HFF-Myc (cell line): ENCODE measurements at places on chromosomes 1 and 21.
A peak's percentile ranks its signal among the peaks of the same experiment; 100 is the strongest.

GRCh38 chr1:16076031-16076864 lies 2.8 kb upstream of the FAM131C start:
- DNase-seq = peak; percentile 69

DNA sequence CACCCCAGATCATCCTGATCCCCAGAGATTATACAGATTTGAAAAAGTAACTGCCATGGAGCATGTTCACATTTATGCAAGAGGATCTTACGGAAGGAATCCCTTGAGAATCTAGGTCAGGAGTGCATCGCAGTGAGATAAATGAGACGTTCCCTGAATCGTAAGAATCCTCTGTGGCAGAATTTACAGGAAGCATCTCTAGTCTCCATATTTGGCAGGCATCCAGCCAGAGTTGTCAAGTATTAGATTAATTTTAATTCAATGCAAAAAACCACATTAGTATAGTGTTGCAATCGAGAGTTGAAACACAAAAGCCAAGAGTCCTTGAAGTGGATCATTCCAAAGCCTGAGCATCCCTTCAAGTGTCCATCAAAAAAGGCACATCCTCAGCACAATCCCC lies 100.8 kb downstream of the RRAGC start:
- DNase-seq = no peak

DNA sequence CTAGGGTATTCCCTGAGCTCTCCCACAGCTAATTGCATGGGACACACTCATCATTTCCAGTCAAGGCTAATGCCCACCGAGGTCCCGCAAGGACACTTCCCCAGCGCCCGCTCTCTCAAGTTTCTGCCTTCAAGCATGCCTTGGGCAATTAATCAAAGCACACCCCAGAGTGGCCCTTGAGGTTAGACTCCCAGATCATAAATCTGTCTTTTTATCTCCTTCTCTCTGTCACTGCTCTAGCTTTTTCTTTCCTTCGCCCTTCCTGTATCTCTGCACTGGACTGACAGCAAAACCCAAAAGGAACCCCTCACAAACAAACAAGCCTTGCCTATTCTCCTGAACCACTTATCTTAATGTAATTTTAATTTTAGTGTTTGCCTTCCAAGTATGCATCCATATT lies 7.9 kb upstream of the EXOSC10 start:
- no peak for DNase-seq

DNA sequence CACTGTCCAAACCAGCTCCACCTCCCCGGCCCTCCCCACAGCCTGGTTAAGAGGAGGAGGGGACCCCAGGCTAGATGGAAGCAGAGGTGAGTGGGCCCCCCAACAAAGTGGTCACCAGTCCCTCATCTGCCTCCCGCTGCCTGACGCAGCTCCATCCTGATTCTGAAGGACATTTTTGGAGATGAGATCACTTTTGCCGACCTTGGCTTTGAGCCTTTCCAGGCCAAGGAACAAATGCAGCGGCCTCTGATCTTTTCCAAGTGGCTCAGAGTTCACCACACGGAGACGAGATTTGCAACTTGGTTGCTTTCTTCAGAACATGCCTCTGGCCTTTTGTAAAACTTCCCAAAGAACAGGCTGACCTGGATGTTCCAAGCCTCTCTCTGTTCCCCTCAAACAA lies 223.1 kb downstream of the NPHP4 start:
- no peak for DNase-seq

- no peak for DNase-seq
Observed at GRCh38 chr1:214464445-214465287, 86.7 kb downstream of the PTPN14 start.

GRCh38 chr1:172488393-172488792 lies 44.5 kb upstream of the PIGC start:
- DNase-seq = no peak

DNA sequence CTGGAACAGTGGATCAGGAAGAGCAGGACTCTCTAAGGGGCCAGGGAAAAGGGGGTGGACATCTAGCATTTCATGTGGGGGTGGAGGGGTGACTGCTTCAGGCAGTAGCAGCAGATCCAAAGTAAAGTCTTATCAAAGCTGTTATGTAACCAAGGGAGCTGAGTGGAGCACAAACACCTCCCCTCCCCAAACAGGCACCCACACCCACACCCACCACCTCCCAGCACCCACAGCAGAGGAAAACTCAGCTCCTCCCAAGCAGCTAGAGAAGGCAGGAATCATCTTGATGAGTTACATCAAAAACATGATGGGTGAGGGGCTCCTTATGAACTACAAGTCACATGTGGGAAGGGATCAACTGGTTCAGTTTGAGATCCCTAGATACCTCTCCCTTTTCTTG lies 6.0 kb downstream of the DLGAP3 start:
- DNase-seq = no peak

DNA sequence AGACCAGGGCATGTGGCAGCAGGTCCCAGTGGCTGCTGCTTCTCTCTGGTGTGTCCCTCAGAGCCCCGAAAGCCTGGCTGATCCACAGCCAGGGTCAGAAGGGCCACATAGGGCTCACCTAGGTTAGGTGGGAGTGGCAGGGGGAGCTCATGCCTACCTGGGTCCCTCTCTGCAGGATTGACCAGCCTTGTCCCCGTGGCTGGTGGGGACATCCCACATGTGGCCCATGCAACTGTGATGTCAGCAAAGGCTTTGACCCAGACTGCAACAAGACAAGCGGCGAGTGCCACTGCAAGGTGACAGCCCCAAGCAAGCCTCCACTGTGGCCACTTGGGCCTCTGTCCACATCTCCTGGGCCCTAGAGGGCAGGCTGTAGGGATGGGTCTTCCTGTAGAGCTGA lies 15.7 kb downstream of the CELSR2 start:
- no peak for DNase-seq

GRCh38 chr1:204475656-204476432 lies 18.8 kb downstream of the PIK3C2B start:
- no peak for DNase-seq

DNA sequence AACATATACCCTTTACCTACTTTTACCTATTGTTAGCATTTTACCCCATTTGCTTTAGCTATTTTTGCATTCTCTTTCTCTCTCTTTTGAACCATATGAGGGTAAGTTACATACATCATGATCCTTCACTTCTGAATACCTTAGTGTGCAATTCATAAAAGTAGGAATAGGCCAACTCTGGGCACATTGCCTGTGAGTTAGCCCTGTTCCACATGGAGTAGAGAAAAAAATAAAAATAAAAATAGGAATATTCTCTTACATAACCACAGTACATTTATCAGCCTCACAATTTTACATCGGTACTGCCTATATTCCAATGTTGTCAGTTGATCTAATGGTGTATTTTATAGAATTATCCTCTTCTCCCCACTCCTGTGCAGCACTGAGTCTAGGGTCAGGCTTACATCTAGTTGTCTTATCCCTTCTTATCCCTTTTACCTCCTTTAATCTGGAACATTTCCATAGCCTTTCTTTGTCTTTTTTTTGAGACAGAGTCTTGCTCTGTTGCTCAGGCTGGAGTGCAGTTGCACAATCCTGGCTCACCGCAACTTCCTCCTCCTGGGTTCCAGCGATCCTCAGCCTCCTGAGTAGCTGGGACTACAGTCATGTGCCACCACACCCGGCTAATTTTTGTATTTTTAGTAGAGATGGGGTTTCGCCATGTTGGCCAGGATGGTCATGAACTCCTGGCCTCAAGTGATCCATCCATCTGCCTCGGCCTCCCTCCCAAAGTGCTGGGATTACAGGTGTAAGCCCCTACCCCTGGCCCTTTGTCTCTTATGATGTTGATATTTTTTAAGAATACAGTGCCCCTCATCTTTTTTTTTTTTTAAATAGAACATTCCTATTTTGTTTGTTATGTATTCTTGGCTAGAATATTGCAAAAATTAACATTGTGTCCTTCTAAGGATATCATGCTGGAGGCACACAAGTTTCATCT lies 11.1 kb upstream of the SLC30A1 start:
- DNase-seq = no peak

- no peak for DNase-seq
Observed at GRCh38 chr1:179305450-179305849, 11.9 kb downstream of the SOAT1 start.

GRCh38 chr1:233480198-233480597 lies 133.7 kb upstream of the KCNK1 start:
- DNase-seq = no peak

DNA sequence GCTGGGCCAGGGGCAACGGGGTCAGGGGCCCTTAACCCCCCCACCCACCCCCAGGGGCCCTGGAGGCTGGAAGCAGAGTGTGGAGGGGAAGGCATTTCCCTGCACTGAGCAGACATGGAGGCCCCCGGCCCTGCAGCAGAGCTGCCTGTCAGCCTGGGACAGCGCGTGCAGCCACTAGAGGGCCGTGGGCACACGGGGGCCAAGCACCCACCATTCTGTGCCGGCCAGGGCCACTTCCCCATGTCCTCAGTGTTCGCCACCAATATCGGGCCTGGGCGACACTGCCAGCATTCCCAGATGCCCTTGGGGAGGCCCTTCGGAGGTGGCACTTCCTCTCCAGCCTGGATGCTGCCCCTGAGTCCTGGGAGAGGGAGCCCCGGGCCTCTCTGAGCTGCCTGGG lies 23.2 kb upstream of the ARHGEF16 start:
- DNase-seq = no peak

- no peak for DNase-seq
Observed at GRCh38 chr1:17549384-17549783, 9.9 kb downstream of the ARHGEF10L start.

DNA sequence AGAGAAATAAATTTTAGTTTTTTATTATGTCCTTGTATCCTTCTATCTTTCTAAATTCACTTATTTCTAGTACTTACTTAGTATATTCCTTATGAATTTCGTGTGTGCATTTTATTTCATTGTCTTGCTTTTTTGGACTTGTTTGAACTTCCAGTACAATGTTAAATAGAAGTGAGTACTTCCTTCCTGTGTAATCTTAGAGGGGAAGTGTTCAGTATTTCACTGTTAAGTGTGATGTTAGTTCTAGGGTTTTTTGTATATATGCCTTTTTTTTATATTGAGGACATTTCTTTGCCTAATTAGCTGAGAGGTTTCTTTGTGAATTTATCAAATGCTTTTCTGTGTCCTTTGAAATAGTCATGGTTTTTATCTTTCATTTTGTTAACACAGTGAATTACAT lies 10.7 kb downstream of the LYPLAL1 start:
- DNase-seq = no peak

- no peak for DNase-seq
Observed at GRCh38 chr1:62687421-62687902, 724 bp downstream of the DOCK7 start.

DNA sequence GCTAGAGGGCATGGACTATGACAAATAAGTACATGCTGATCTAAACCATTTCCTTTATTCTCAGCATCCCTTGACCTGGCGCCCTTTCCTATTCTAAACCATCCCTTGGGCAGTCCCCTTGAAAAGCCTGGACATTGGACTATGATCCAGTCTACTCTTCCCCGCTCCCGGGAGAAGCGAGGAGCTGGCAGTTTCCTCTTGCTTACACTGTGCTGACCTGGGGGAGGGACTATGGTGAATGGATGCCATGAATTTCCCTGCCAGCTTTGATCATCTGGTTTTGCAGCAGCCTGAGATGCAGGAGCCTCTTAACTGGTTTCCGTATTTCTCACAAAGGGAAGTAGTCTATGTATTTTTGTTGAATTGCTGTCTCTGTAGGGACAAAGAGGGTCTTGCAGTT lies 121.7 kb downstream of the KIF26B start:
- DNase-seq = no peak

DNA sequence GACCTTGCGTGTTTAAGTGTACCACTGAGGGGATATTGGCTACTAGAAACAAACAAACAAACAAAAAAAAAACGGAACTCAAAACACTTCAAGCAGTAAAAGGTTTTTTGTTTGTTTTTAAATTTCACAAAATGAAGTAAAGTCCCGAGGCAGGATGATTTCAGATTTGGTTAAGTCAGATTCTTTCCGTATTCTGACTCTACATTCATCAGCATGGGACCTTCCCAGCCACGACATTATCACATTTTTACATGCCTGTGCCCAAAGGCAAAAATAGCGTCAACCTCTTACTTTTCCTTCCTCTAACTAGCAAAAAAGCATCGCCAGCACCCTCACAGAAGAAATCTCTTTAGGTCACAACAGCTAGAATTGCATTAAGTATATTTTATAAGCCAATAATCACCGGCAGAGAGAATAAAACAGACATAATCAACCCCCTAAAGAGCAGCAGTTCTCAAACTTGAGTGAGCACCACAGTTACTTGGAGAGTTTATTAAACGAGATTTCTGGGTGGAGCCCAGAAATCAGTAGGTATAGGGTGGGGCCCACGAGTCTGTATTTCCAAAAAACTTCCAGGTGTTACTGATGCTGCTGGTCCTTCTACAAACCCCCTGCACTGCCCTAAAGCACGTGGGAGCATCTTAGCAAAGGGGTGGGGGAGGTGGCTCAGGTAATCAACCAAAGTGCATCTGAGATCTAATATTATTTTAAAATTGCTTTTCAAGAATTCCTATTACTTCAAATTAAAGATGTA lies 227.6 kb downstream of the RGS7 start:
- DNase-seq = no peak

GRCh38 chr21:33414068-33414467 lies 10.9 kb downstream of the IFNGR2 start:
- no peak for DNase-seq

GRCh38 chr1:222275001-222275728 lies 272.7 kb downstream of the HHIPL2 start:
- DNase-seq = no peak

GRCh38 chr1:89548122-89548857 lies 23.7 kb downstream of the LRRC8B start:
- no peak for DNase-seq

GRCh38 chr1:168340781-168341482 lies 60.3 kb downstream of the TBX19 start:
- DNase-seq = no peak

GRCh38 chr1:18373882-18374493 lies 106.7 kb upstream of the KLHDC7A start:
- no peak for DNase-seq

DNA sequence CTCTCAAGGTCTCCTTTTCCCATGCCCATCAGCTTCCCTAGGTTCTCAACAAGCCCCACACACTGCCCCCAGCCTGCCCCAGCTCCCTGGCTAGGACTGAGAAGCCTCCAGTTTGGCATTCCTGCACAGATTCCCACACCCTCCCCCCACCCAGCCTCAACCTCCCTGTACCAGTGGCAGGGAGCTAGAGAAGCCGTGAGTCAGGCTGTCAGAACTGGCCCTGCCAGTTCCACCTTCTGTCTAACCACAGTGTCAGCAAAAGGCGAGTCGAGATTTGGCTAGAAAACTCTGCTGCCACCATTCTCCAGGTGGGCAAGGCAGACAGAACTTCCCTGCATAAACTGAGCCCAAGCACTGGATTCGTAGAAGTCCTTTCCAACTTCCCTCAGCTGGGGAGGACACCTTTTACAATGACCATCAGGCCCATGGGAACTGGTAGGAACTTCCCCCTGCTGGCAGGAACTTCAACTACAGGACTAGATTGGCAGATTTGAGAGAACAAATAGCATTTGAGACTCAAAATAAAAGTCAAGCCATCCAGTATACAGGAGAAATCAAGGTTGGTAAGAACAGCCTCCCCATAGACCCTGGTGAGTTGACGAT lies 31.0 kb downstream of the TNNT2 start:
- no peak for DNase-seq

- DNase-seq = no peak
Observed at GRCh38 chr1:200628223-200628881, 7.8 kb upstream of the KIF14 start.
